ENCODE measurements at places on chromosomes 1 and 21.

- no peak for DNase-seq
Observed at GRCh38 chr1:78334114-78334513, 156.7 kb upstream of the PTGFR start.

- no peak for DNase-seq
Observed at GRCh38 chr1:73820843-73821242, 377.1 kb downstream of the LRRIQ3 start.

- DNase-seq, result no peak
Observed at GRCh38 chr21:24375201-24375600, 1232.1 kb downstream of the MRPL39 start.

DNA sequence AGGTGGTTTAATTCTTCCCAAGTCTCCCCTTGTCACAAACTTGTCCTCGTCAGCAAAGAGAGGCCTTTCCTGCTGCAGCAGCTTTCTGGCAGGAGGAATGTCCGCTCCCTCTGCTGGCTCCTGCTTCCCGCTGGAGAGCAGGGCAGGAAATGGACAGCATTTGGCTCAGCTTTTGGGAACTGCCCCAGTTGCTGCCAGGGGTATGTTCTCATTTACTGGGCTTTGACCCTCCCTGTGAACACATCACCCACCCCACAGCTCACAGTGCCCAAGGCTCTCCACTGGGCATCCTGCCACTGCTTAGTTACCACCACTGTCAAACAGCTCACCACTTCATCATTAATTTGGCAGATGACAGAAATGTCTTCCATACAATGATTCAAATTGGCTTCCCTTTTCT, 75.4 kb downstream of the MRPL37 start:
- DNase-seq, result no peak

DNA sequence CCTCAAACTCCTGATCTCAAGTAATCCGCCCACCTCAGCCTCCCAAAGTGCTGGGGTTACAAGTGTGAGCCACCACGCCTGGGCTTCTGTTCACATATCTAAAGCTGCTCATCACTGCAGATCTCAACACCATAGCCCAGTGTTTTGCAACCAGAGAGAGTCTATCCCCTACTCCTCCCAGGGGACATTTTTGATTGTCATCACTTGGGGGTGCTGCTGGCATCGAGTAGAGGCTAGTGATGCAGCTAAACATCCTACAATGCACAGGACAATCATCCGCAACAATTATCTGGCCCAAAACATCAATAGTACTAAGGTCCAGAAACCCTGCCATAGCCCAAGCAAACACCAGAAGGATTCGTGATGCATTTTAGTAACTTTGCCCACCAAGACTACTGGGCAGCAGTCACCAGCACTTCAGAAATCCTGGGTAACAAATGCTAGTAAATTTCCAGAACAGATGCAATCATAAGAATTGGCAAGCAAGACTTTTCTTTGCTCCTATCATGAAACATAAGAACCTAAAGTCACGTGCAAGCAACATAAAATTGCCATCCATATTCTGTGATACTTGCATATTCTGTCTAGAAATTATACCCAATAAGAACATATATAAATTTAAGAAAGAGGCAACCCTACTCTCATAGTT, 159.2 kb downstream of the APP start:
- no peak for DNase-seq

DNA sequence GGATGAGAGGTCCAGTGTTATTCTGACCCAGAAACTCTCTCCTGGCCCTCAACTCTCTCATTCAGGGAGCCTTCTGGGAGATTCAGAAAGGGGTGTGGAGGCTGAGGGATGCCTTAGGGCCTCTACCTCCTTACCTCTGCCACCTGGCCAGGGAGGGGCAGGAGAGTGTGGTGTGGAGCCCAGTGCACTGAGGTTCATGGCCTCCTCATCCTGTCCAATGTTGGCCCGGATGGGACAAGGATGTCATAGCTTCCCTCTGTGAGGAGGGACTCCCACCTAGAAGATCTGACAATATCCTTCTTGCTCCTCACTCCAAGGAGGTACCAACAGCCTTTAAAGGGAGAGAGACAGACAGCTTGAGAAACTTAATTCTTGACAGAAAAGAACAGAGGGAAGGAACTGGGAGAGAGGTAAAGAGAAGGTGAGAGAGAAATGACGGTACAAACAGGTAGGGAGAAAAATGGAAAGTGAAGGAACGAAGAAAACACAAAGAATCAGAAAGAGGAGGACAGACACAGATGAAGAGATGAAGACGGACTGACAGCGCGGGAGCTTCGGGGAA, 779 bp downstream of the BEND5 start:
- DNase-seq, result no peak

GRCh38 chr1:24263746-24264145, 55.4 kb upstream of the GRHL3 start:
- no peak for DNase-seq

GRCh38 chr1:24089743-24090555, 22.0 kb downstream of the MYOM3 start:
- DNase-seq, result no peak

DNA sequence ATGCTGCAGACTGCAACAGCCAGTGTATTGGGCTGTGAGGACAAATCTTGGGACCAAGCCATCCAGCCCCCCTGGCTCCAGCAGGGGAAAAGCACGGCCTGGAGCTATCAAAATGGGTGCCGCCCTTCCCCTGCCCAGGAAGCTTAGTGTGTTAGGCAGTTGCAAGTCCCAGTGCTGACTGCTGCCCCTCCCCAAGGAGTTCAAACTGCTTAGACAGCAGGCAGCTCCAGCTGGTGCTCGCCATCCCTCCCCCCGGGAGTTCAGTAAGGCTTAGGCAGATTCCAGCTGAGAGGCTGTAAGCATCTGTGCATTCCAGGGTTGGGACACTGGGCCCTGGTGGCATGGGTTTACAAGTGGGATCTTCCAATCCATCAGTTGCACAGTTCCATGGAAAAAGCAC, 579.6 kb upstream of the NR5A2 start:
- DNase-seq, result no peak

- DNase-seq, result no peak
Observed at GRCh38 chr1:14725695-14726094, 127.2 kb downstream of the KAZN start.

- no peak for DNase-seq
Observed at GRCh38 chr1:3756394-3756793, 4.1 kb downstream of the CCDC27 start.

- DNase-seq, result no peak
Observed at GRCh38 chr21:46219591-46220239, 8.9 kb downstream of the LSS start.

DNA sequence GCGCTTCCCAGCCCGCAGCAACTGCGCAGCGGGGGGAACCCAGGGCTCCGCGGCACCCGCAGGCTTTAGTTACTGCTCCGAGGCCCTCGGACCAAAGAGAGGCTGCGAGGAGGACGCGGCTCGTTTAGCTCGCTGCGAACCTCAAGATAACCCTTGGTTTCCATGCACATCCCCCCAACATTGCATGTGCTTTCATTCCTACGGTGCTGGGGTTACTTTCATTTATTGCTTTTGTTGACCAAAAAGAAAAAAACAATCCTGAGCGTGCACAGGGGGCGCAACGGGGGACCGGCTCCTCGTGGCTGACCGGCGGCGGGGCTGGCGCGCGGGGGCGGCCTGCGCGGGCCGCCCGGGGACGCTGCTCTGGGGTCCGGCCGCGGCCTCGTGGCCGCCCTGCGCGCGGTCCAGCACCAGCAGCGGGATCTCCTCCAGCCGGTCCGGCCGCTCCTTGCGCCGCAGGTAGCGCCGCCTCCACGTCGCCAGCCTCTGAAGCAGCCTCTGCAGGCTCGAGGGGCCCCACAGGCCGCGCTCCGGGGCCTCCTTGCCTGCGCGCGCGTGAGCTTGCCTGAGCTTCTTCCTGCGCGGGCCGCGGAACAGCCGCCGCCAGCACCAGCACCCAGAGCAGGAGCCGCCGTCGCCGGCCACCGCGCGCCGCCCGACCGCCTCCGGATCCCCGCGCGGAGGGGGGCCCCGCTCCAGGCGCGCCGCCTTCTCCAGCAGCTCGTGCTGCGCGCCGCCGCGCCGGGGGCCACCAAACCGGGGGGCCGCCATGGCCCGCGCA, 77.4 kb downstream of the DESI2 start:
- DNase-seq, result no peak

- DNase-seq, result no peak
Observed at GRCh38 chr1:171263901-171264300, 15.6 kb downstream of the FMO1 start.

DNA sequence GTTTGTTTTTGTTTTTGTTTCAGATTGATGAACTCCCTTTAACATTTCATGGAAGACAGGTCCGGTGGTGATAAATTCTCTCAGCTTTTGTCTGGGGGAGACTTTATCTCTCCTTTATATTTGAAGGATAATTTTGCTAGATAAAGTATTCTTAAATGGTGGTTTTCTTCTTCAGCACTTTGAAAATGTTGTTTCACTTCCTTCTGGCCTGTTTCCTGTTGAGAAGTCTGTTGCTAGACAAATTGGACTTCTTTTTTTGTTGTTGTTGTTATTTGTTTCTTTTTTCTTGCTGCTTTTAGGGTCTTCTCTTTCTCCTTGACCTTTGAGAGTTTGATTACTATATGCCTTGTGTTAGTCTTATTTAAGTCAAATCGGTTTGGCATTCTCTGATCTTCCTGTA, 50.8 kb downstream of the CRP start:
- DNase-seq, result no peak

- DNase-seq, result no peak
Observed at GRCh38 chr1:228315945-228316588, 90.6 kb downstream of the TRIM11 start.

- no peak for DNase-seq
Observed at GRCh38 chr1:164101802-164102201, 457.2 kb upstream of the PBX1 start.

- DNase-seq, result no peak
Observed at GRCh38 chr1:50750021-50750619, 209.9 kb downstream of the FAF1 start.

- DNase-seq, result no peak
Observed at GRCh38 chr21:45787371-45787770, 143.8 kb downstream of the PCBP3 start.

DNA sequence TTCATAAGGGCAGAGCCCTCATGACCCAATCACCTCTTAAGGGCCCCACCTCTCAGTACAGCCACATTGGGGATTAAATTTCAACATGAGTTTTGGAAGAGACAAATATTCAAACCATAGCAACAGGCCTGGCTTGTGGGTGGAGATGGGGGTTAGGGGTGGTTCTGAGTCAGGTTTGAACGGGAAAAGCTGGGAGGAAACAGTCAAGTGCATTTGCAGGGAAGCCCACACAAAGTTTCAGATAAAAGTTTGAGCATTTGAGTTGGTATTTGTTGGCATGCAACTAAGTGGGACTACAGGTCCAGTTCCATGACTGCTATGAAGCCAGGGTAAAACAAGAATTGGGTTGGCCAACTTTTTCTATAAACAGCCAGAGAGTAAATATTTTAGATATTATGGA, 21.0 kb upstream of the PADI2 start:
- DNase-seq, result no peak

GRCh38 chr1:185087746-185088145, 42.4 kb downstream of the RNF2 start:
- no peak for DNase-seq

DNA sequence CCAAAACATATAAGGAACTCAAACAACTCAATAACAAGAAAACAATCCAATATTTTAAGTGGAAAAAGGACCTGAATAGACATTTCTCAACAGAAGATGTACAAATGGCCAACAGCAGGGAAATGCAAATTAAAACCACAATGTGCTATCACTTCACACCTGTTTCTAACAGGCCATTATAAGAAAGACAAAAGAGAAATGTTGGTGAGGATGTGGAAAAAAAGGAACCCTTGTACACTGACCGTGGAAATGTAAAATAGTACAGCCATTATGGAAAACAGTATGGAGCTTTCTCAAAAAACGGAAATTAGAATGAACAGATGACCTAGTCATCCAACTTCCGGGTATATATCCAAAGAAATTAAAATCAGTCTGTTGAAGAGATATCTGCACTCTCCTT, 37.8 kb upstream of the CD2 start:
- DNase-seq, result no peak

DNA sequence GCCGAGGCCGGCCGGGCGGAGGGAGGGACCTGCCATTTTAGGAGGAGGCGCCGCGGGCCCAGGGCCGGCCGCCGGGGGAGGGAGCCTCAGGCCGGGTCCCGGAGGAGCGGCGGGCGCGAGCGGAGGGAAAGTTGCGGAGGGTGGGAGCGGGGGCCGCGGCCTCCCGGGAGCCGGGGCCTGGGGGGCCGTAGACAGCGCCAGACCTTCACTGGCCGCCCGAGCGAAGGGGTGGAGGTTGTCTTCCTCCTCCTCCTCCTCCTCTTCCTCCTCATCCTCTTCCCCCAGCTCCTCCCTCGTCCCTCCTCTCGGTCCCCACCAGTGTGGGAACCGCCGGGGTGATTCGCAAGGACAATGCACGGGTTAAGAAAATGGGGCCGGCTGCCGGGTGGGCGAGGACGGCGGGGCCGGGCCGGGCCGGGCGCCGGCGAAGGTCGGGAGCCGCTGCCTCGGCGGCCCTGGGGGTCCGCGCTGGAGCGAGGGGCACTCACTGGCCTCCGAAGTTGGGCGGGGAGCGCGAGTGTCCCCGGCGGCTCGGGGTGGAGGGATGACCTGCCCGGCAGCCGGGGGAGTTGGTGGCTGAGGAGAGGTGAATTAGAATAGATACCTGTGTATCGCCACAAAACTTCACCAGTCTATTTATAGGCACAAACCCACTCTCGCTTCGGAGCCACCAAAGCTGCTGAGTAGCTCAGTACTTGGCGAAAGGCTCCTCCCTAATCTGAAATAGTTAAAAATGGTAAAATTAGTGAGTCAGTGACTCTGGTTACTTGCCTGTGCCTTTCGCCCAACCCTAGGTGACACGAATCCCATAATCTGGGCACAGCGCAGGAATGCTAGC, 1.3 kb downstream of the DYRK1A start:
- DNase-seq, result no peak

- no peak for DNase-seq
Observed at GRCh38 chr1:156662800-156663055, 14.5 kb downstream of the NES start.

- no peak for DNase-seq
Observed at GRCh38 chr21:14675774-14676530, 129.8 kb upstream of the SAMSN1 start.

- no peak for DNase-seq
Observed at GRCh38 chr1:170908942-170909341, 26.4 kb upstream of the MROH9 start.

- DNase-seq, result no peak
Observed at GRCh38 chr21:19767546-19767945, 1230.7 kb upstream of the NCAM2 start.

DNA sequence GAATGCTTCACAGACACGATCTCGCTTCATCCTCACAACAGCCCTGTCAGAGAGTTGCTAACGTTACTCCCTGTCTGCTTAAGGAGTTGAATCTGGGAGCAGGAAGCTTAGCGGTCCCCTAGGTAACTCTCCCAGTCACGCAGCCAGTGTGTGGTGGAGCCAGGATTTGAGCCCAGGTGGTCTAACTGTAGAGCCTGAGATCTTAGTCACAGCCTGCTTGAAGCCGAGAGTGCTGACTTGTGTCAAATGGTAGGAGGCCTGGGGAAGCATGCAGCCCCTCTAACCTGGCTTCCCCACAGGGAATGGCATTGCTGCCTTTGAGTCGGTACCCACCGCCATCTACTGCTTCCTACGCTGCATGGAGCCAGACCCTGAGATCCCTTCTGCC, 4.1 kb downstream of the ADPRS start:
- no peak for DNase-seq

GRCh38 chr1:26579681-26580111, 50.1 kb downstream of the RPS6KA1 start:
- no peak for DNase-seq

- no peak for DNase-seq
Observed at GRCh38 chr1:227273557-227273956, 44.7 kb downstream of the CDC42BPA start.
